Activated T-helper 17 cell treated with anti-CD3 and anti-CD28 coated beads, Interleukin-2, amount 50 U/mL, for 72 hours (primary cell): ENCODE measurements at places on chromosomes 5 and 9.

DNA sequence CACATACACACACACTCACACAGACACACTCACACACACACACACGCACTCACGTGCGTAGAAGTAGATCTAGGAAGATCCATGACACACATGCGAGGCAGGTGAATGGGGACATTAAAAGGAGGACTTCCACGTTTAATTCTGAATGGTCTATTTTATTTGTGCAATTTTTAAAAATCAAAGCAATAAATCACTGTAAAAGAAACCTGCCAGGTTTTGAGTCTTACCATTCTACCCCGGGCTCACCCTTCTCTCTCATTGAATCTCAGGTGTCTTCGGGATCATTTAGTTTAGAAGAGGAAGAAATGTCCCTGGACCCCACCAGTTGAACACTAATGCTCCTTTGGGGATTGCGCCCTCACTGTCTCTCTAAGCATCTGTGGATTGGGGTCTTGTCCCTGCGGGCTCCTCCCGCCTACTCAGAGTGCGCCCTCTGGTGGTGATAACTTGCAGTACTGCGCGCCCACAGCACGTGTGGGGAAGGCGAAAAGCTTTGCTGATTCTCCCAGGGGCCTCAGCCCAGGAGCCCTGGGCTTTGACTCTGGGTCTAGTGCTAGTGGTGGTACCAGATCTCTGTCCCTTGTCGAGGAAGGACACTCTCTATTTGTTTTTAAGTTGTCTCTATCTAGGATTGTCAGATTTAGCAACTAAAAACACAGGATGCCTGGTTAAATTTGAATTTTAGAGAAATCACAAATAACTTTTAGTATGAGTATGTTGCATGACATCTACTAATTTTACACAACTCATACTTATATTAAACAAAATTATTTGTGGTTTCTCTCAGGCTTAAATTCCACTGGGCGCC, 34.8 kb downstream of the BOD1 start:
- ATAC-seq = no peak

GRCh38 chr5:150361301-150361700, 3.8 kb downstream of the TCOF1 start:
- ATAC-seq = no peak

DNA sequence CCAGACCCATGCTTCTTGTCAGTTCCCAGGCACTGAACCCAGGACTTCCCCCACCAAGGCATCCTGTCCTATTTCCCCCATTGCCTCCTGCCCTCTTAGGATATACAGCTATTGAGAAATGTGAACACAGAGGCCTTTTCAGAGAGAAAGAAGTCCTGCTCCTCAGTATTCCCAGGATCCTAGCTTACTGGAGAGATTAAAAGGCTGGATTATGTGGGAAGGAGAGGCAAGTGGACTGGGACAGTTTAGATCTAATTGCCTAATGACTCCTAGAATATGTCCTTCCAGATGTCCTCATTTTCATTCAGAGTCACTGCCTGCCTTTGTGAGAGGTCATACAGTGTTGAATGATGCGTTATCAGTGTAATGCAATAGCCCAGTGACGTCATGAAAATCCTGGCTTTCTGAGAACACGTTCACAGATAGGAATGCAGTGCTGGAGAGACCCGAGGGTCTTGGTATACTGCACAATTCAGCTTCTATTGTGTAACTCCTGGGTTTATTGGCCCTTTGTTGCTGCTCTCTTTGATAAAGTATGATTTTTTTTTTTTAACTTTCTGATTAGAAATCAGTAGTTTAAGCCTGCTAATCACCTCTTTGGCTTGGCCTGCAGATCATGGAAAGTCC, 26.2 kb downstream of the WWC1 start:
- no peak for ATAC-seq

- no peak for ATAC-seq
Observed at GRCh38 chr9:91611582-91611981, 187.9 kb upstream of the NFIL3 start.

- peak; percentile 77 for ATAC-seq
Observed at GRCh38 chr5:116766470-116766947, 191.9 kb upstream of the SEMA6A start.

- no peak for ATAC-seq
Observed at GRCh38 chr9:99182356-99182755, 39.4 kb downstream of the ALG2 start.

GRCh38 chr5:372996-373709, 51.6 kb downstream of the AHRR start:
- peak; percentile 16 for ATAC-seq

DNA sequence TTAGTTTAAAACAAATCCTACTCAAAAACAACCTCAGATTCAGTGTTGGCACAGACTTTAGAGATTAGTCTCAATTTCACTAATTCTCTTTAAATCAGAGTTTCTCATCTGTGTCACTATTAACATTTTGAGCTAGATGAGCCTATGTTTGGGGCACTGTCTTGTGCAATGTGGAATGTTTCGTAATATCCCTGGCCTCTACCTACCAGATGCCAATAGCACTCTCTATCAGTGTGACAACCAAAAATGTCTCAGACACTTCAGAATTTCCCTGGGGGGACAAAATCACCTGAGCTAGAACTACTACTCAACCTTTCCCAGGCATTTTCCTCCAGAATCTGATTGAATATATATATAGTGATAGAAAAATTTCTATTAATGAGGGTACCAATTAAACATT, 465.2 kb upstream of the RGMB start:
- ATAC-seq = no peak

GRCh38 chr5:113263545-113263944, 171.2 kb downstream of the TSSK1B start:
- no peak for ATAC-seq

DNA sequence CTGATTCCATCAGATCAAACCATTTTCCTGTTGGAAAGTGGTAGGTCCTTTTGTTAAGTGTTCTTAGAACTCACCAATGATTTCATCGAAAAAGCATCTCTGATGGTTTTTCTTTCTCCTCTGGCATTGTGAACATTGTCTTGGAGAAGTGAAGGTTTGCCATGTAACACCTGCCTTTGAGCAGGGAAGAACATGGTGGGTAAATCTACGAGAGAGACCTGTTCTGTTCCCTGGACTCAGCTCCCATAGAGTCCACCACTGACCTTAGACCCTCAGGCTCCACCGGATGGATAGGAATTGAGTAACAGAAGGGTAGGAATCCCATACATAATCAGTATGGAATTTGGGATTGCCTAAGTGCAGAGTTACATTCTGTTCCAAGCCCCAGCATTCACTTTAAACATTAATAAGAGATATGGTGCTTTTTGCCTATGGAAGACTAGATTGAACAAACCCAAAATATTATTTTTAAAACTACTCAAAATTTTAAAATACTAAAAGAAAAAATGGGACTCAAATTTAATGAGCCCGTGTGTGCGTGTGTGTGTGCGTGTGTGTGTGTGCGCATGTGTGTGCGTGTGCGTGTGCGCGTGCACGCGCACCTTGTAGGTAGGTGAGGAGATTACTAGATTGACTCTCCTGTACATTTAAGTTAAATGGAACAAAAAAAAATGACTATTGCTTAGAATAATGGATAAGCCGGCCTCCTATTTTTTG, 92.0 kb downstream of the C9orf152 start:
- ATAC-seq = no peak

- no peak for ATAC-seq
Observed at GRCh38 chr5:167731951-167732350, 559.5 kb upstream of the WWC1 start.

DNA sequence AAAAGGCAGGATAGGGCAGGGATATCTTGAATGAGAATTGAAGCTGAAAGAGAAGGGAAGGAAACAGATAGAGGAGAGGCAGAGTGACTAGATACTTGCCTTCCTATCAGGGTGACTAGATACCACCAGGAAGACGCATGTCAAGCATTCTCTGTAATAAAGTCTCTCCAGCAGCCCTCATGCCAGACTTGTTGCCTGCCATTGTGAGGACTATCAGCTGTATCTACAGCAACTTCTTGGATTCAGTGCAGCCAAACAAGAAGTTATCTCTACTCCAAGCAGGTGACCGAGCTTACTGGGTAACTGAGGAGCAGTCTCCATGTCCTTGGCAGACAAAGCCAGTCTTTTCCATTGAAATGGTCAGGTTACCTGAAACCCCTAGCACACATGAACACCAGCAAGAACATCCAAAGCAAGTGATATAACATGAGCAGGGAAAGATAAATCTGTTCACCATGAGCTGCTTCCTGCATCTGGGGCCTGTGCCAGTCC, 9.3 kb downstream of the SH3RF2 start:
- ATAC-seq = no peak

DNA sequence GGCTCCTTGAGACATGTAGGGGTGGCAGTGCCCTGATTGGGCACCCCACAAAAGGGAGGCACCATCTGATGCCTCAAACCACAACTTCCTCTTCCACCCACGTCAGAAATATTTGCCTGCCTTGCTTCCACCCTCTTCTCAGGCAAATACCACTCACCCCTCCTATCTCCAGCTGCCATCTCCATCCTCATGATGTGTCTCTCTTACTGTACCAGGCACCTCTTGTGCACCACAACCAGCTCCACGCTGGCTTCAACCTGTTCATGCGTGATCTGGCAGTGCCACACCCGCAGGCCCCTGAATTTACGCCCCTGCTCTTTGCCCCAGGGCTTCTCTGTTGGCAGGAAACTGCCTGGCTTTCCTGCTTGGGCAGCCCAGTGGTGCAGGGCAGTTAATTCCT, 87.8 kb upstream of the HSPA9 start:
- peak; percentile 55 for ATAC-seq

DNA sequence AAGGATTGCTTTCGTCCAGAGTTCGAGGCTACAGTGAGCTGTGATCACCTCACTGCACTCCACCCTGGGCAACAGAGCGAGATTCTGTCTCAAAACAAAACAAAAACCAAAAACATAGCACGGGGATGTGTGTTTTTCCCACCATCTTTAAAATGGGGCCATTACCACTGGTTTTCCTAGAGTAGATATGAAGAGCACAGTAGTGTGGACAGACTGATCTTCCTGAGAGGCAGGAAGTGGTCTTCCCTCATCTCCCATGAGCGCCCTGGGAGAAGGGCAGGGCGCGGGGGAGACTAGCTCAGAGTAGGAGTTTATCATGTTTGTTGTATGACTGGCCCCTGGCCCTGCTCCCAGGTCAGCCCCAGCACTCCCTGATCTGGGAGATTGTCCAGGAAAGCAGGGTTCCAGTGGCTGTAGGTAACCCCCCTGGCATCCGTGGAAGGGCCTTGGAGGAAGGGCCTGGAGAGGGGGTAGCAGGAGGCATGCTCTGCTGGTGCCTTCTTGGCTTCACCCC, 2.3 kb downstream of the SUSD3 start:
- ATAC-seq = no peak

- peak; percentile 76 for ATAC-seq
Observed at GRCh38 chr9:19493174-19493811, 84.5 kb downstream of the ACER2 start.

GRCh38 chr5:73339051-73339575, 109.5 kb downstream of the FOXD1 start:
- ATAC-seq = no peak

DNA sequence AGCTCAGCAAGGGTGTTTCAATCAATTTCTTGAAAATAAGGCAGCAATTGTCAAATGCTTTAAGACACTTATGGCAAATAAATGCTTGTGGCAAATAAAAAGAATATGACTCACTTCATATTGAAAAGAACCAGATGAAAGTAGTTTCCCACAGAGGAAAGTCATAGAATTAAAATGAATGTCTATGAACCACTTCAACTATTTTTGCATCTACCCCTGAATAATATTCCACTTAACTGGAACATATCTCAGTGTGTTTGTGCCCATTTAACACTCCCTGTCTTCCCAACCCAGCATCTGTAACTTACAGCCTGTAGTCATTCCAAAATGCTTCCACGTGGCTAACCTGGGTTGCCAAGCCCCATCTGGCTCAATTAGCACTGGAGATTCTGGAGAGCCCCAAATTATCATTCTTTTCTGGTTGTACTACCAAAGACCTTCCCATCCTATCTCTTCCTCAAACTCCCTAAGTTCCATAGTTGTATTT, 84.7 kb downstream of the FEM1C start:
- ATAC-seq = peak; percentile 14

GRCh38 chr5:78518365-78519197, 130.0 kb downstream of the LHFPL2 start:
- ATAC-seq = no peak

- ATAC-seq = no peak
Observed at GRCh38 chr5:173782671-173783101, 105.5 kb upstream of the CPEB4 start.

GRCh38 chr5:96219580-96220281, 213.3 kb downstream of the PCSK1 start:
- ATAC-seq = peak; percentile 76

DNA sequence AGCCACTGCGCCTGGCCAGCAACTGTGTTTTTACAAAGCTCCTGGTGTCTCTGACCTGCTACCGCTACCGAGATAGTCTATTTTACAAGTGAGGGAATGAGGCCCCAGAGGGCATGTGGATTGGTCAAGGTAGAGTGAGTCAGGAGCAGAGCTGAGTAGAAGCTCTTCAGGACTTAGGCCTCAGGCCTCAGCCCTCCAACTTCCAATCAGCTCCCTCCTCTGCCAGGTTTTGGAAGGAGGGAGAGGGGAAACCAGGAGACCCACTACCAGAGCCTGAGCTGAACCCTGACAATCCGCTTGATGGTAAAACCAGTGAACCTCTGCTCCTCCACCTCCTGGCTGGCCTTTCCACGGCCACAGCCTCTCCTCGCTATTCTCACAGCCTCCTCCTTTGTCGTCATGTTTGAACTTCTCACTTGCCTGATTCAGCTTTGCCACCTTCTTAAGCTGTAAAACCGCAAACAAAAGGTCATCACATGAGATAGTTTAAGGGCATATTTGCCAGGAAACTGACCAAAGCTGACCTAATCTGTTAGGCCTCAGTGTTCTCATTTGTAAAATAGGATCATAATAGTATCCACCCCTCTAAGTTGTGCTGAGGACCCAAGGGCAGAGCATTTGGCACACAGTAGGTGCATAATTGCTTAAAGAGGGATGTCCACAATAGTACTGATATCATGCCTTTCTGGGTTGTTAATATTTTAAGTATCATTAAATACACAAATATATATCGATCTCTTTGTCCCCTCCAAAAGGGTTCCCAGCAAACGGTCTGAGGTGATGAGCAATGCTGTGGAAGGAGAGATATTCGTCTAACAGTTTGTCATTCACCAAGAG, 1.7 kb downstream of the TRAF1 start:
- peak; percentile 14 for ATAC-seq

GRCh38 chr5:106584268-106584667, 1086.5 kb downstream of the EFNA5 start:
- ATAC-seq = no peak

DNA sequence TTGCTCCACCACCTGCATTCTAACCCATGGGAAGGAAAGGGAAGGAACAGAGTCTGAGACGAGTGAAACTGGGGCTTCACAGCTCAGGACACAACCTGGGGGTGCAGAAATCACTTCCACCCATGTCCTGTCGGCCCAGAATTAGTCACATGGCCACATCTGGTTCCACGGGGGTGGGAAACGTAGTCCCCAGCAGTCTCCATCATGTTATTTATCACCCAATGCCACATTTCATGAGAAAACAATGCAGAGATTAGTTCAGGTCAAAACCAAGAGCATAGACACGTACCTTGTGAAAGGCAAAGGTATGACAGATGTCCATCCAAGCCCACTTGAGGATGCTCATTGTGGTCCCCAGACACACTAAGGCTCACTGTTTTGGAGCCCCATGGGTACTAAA, 125.1 kb downstream of the MED10 start:
- ATAC-seq = no peak

GRCh38 chr9:108443741-108444140, 412.0 kb downstream of the ACTL7B start:
- no peak for ATAC-seq

- no peak for ATAC-seq
Observed at GRCh38 chr5:77224672-77225355, 14.3 kb downstream of the PDE8B start.
